Motor neuron (in vitro differentiated cells): ENCODE measurements at places on chromosomes 16 and 17.
A peak's percentile ranks its signal among the peaks of the same experiment; 100 is the strongest.

GRCh38 chr16:87235810-87236515 is 81.2 kb downstream of the C16orf95 start:
- ATAC-seq, result no peak

DNA sequence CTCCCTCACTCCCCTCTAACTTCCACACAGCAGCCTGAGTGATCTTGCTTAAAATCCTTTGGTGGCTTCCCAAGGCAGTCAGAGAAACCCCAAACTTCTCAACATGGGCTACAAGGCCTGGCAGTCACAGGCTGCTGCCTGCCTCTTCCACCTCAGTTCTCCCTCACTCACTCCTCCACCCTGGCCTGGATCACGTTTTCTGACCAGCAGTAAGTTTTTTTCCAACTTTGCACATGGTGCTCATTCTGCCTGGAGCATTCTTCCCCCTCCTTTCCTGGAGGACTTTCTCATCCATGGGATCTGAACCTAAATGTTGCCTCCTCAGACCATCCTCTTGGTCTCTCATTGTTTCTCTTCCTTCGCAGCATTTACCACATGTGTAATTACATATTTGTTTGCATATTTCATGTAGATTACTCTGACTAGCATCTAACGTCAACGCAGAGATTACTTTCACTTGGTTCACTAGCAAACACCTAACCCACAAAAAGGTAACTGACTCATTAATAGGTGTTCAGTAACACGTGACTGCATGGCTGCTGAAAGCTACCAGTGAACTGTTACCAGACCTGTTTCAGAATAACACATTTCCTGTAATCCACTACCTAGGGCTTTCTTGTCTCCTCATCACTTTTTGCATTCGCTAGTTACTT is 17.1 kb downstream of the GNA13 start:
- no peak for ATAC-seq

- ATAC-seq, result peak; percentile 31
These were observed 484 bp downstream of the FZD2 start for GRCh38 chr17:44557651-44558285.

DNA sequence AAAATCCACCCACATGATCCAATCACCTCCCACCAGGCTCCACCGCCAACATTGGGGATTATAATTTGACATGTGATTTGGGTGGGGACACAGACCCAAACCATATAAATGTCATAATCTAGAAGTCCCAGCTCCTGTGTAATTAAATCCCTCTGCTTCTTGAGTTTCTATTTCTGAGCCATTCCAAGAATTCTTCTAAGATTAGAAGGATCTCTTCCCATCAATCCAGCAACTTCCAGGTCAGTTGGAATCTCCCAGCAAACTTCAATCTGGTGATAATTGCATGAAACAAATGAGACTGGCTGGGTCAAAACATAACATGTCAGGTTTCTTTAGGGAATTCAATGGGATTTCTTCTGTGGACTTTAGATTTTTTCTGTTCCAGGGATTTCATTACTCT is 127.8 kb upstream of the CDH5 start:
- no peak for ATAC-seq

GRCh38 chr16:17287166-17287800 is 183.5 kb downstream of the XYLT1 start:
- peak; percentile 54 for ATAC-seq

- ATAC-seq, result no peak
These were observed 38.7 kb upstream of the IL21R start for GRCh38 chr16:27363246-27363632.

DNA sequence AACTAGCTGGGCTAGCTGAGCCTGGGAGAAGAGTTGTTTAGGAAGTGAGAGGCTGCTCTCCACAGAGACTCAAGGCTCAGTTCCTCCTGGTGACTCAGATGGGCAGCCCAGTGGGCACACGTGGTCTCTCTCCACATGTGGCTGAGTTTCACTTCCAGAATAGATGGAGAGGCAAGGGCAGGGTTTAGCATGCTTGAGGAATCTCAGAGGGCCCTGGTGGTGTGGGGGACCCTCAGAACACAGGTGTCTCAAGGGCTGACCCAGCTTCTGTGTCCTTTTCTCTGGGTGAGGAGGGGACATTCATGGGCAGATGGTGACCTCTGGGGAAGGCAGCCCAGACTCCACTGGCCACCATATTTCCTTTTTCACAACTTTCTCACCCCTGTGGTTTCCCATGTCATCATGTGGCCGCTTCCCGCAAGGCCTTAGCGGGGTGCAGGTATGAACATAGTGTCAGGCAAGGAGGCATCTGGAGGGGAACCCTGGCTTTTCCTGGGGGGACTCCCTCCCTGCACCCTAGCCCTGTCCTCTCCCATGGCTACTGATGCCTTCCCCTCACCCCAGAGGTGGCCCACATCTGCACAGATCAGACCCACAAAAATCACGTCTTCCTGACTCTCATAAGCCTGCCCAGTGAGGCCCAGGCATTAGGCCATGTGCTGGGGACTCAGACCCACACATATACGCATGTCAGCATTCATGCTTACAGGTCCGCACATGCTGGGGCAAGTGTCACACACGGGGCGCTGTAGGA is 3.3 kb downstream of the GRN start:
- peak; percentile 1 for ATAC-seq

DNA sequence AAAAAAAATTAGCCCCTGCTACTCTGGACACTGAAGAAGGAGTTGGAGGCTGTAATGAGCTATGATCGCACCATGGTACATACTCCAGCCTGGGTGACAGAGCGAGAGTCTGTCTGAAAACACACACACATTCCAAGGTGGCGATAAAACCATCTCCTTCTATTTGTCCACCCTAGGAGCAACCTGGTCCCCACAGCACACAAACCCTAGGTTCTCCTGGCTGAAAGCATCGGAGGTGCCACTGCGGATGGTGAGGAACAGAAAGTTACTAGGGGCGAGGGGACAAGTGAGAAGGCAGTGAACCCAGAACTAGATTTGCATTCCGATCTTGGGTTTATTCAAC is 1.4 kb upstream of the ECI1 start:
- no peak for ATAC-seq

DNA sequence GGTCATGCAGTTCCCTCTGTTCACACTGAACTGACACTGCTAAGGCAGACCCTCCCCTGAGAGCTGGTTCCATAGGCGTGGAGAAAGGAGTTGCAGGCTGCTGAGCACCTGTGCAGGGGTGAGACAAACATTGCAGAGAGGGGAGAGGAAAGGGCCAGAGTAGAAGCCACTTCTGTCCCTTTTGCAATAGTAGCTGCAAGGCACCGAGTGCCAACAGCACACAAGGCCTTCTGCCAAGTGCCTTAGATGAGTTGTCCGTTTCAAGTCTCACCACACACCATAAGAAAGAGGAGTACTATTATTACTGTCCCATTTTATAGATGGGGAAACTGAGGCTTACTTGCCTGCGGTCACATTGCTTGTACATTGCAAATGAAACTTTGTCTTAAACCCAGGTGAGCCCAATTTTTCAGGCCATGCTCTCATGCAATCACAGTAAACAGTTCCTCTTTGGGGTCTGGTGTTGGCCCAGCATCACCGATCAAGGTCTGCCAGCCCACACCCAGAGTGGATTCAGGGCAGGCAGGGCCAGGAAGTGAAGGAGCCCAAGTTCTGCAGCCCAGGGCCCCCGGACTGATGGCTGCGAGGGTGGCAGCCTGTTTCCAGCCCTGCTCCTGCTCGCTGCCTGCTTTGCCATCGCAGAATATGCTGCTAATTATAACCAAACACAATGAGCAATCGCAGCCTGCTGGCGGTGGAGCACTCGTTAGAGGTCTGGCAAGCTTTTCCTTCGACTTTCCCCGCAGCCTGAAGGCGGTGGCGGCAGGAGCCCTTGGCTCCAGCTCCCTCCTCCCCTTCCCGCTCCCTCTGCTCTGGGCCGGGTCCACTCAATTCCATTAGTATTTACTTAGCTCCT is 36.8 kb upstream of the DYNLL2 start:
- no peak for ATAC-seq

DNA sequence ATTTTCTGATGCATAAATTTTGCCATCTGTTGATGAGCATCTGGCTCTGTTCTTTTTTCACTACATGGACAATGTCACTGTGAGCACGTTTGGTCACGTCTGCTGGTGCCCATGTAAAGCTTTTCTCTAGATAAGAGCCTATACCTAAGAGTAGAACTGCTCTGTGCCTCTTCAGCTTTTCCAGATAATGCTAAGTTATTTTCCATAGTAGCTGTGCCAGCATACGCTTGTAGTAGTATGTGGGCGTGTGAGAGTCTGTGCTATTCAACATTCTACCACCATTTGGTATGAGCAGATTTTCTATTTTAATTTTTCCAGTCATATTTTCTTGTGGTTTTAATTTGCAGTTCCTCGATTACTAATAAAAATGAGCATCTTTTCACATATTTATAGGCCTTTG is 33.2 kb downstream of the VPS35L start:
- ATAC-seq, result peak; percentile 64

DNA sequence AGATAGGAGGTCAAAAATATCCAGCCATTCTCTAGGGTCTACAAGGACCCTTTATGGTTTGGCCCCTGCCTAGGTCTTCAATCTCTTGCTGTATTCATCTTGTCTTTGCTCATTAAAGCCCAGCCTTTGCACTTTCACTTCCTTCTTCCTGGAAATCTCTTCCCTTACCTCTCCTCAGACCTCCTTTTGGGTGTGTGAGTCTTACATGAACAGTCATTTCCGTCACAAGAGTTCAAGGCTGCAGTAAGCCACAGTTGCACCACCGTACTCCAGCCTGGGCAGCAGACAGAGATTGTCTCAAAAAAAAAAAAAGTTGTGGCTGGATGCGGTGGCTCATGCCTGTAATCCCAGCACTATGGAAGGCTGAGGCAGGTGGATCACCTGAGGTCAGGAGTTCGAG is 6.0 kb upstream of the ATP1B2 start:
- no peak for ATAC-seq

DNA sequence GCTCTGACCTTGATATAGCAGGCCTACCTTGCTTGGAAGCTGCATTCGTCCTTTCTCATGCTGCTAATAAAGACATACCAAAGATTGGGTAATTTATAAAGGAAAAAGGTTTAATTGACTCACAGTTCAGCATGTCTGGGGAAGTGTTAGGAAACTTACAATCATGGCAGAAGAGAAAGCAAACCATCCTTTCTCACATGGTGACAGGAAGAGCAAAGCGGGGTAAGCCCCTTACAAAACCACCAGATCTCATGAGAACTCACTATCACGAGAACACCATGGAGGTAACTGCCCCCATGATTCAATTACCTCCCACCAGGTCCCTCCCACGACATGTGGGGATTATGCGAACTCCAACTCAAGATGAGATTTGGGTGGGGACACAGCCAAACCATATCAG is 6.0 kb upstream of the MAPT start:
- no peak for ATAC-seq

DNA sequence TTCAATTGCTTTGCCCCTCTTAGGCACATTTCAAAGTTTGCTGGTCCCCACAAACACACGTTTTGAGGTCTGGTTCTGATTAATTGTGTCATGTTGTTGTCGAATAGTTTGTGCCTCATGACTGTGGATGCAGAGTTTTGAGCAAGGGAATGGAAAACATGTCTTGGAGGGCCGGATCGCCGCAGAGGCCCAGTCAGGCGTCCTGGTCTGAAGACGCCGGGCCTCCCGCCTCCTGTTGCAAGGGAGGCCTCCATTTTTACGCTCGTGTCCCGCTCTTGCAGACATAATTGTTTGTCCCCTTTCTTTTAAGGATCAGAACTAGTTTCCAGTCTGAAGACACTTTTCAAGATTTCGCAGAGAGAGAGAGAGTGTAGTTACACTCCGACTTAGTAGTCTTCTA is 3.2 kb downstream of the NTN1 start:
- no peak for ATAC-seq

DNA sequence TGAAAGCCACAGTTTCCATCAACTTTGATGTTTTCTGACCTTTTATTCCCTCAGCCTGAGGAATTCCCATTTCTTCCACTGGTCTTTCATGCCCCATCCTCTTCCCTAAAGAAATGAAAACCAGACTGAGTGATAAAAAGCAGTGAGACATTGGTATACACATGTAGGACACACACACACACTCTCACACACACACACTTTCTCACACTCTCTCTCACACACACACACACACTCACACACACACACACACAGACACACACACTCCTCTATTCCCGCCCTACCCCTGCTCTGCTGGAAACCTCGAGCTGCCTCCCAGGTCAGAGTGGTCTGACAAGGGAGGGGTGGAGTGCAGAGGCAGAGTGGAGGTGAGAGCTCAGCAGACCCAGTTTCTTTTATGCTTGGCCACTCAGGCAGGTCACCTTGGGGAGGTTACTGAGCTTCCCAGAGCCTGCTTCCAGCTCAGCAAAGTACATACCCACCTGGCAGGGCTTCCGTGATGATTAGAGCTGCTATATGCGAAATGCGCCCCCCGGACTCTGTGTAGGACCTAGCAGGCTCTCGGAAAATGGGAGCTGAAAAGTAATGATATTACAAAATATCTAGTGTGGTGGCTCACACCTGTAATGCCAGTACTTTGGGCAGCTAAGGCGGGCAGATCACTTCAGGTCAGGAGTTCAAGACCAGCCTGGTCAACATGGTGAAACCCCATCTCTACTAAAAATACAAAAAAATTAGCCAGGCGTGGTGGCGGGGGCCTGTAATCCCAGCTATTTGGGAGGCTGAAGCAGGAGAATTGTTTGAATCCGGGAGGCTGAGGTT is 30.7 kb downstream of the CCR7 start:
- no peak for ATAC-seq

GRCh38 chr16:5820472-5820871 is 722.9 kb upstream of the EEF2KMT start:
- ATAC-seq, result no peak

DNA sequence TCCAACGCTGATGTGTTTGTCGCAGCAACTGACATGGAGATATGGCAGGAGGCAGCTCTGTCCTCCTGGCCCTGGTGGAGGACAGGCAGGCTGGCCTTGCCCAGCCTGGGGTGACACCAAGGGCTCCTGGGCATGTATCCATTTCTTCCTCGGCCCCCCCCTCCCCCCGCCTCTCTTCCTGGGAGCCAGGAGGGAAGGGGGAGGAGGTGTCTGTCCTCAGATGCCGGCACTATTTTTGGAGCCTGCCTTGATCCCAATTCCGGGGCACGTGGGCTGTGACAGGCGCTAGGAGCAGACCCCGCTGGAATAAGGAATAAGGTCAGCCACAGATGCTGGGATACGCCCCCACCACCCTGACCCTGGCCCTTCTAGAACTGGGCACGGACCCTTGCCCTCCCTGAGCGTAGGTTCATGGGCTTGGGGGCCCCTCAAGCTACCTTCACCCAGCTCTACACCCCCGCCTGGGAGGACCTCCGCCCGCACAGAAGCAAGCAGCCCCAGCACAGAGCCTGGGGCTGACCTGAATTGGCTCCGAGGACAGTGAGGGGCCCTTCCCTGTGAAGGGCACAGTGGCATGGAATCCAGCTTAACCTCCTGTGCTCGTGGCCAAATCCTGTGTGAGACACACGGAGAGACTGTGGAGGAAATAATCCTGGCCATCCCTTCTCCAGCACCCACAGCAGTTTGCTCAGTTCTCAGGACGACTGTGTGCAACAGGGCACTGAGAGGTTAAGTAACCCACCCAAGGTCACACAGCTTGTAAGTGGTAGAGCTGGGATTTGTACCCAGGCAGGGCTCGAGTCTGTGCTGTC is 24.1 kb downstream of the SEC14L5 start:
- no peak for ATAC-seq

- ATAC-seq, result no peak
These were observed 7.1 kb downstream of the TEKT3 start for GRCh38 chr17:15334266-15334665.

- ATAC-seq, result peak; percentile 54
These were observed 191.9 kb downstream of the MSI2 start for GRCh38 chr17:57447990-57448758.
